A549 treated with CORT108297 at 1 μM for 4 hours (cell line): ENCODE measurements at places on chromosomes 16 and 17. TPM values are rescaled to one million over a fixed set of nuclear protein-coding genes. Genes with fewer than 3 reads are reported as not detected.

EPN3 gene
- 0.09 to 0.32 TPM (median 0.21 TPM) in 5 replicates for total RNA-seq

UNC13D gene
- total RNA-seq, result 4.5 to 5.2 TPM (median 5.0 TPM) in 5 replicates

TMEM114 gene
- total RNA-seq, result not detected in 5 replicates

EVI2B gene
- total RNA-seq, result 0.10 to 0.17 TPM (median 0.15 TPM) in 5 replicates

SCNN1B gene
- total RNA-seq, result 0.18 to 0.37 TPM (median 0.22 TPM) in 4 of 5 replicates, not detected in the other

TMEM204 gene
- total RNA-seq, result not detected in 5 replicates

PDF gene
- total RNA-seq, result 20.4 to 44.6 TPM (median 42.9 TPM) in 5 replicates

SLFN14 gene
- total RNA-seq, result not detected in 5 replicates

DBNDD1 gene
- total RNA-seq, result 47.3 to 65.3 TPM (median 63.9 TPM) in 5 replicates

PLLP gene
- 1.2 to 1.8 TPM (median 1.6 TPM) in 5 replicates for total RNA-seq

OR1D5 gene
- total RNA-seq, result not detected in 5 replicates

CRISPLD2 gene
- total RNA-seq, result 3.0 to 3.5 TPM (median 3.2 TPM) in 5 replicates

GJD3 gene
- 0.31 to 1.2 TPM (median 0.92 TPM) in 5 replicates for total RNA-seq

MRTFB gene
- total RNA-seq, result 8.6 to 14.1 TPM (median 12.3 TPM) in 5 replicates

PRDM7 gene
- total RNA-seq, result 0.04 TPM in 1 of 5 replicates, not detected in the others

CLEC18B gene
- 0.18 to 0.37 TPM (median 0.26 TPM) in 5 replicates for total RNA-seq

CD300H gene
- total RNA-seq, result 0.32 to 0.76 TPM (median 0.53 TPM) in 5 replicates

SLC9A5 gene
- 1.3 to 1.8 TPM (median 1.7 TPM) in 5 replicates for total RNA-seq

CACNG1 gene
- 0.08 to 0.25 TPM (median 0.14 TPM) in 4 of 5 replicates, not detected in the other for total RNA-seq

NLRC3 gene
- 0.01 to 0.05 TPM (median 0.02 TPM) in 4 of 5 replicates, not detected in the other for total RNA-seq

GJC1 gene
- 27.9 to 34.7 TPM (median 33.1 TPM) in 5 replicates for total RNA-seq

NPIPB6 gene
- total RNA-seq, result 1.7 to 3.0 TPM (median 2.0 TPM) in 5 replicates

KRTAP1-5 gene
- total RNA-seq, result not detected in 5 replicates

HBA2 gene
- 0.24 to 0.60 TPM (median 0.47 TPM) in 4 of 5 replicates, not detected in the other for total RNA-seq

CACNA1G gene
- 2.9 to 4.7 TPM (median 4.4 TPM) in 5 replicates for total RNA-seq

KREMEN2 gene
- total RNA-seq, result 0.74 to 2.4 TPM (median 2.2 TPM) in 5 replicates

ATAD5 gene
- total RNA-seq, result 3.8 to 4.8 TPM (median 4.4 TPM) in 5 replicates

AOC3 gene
- total RNA-seq, result 1.1 to 2.3 TPM (median 1.2 TPM) in 5 replicates

SYNGR3 gene
- 5.5 to 9.7 TPM (median 8.2 TPM) in 5 replicates for total RNA-seq

MBTPS1 gene
- total RNA-seq, result 41.7 to 49.1 TPM (median 45.3 TPM) in 5 replicates

GAST gene
- 0.21 to 0.34 TPM in 2 of 5 replicates, not detected in the others for total RNA-seq

CCL8 gene
- not detected in 5 replicates for total RNA-seq

RNF227 gene
- 1.2 to 1.9 TPM (median 1.5 TPM) in 5 replicates for total RNA-seq

MVD gene
- 20.3 to 24.6 TPM (median 23.8 TPM) in 5 replicates for total RNA-seq

SRL gene
- 0.01 to 0.06 TPM (median 0.02 TPM) in 4 of 5 replicates, not detected in the other for total RNA-seq

GNG13 gene
- total RNA-seq, result not detected in 5 replicates

CCL16 gene
- not detected in 5 replicates for total RNA-seq

HOXB8 gene
- 6.4 to 9.9 TPM (median 9.2 TPM) in 5 replicates for total RNA-seq

ZNF385C gene
- 0.09 to 0.29 TPM (median 0.23 TPM) in 5 replicates for total RNA-seq

OR4D1 gene
- total RNA-seq, result 0.02 TPM in 1 of 5 replicates, not detected in the others

NOD2 gene
- 0.11 TPM in 1 of 5 replicates, not detected in the others for total RNA-seq

SULT1A1 gene
- total RNA-seq, result 4.3 to 7.2 TPM (median 5.7 TPM) in 5 replicates

PLK1 gene
- total RNA-seq, result 150 to 186 TPM (median 167 TPM) in 5 replicates

KRT25 gene
- total RNA-seq, result not detected in 5 replicates

CASKIN1 gene
- total RNA-seq, result 0.32 to 0.66 TPM (median 0.56 TPM) in 5 replicates

STXBP4 gene
- total RNA-seq, result 3.5 to 8.1 TPM (median 4.8 TPM) in 5 replicates

CTRB2 gene
- 0.12 TPM in 1 of 5 replicates, not detected in the others for total RNA-seq

CCL13 gene
- total RNA-seq, result not detected in 5 replicates

HOXB7 gene
- total RNA-seq, result 32.6 to 36.9 TPM (median 33.6 TPM) in 5 replicates

RMI2 gene
- 25.0 to 36.6 TPM (median 33.5 TPM) in 5 replicates for total RNA-seq

DNAJC7 gene
- total RNA-seq, result 115 to 125 TPM (median 118 TPM) in 5 replicates

ATP6V0A1 gene
- 37.0 to 51.0 TPM (median 43.6 TPM) in 5 replicates for total RNA-seq

PPP4C gene
- 130 to 155 TPM (median 149 TPM) in 5 replicates for total RNA-seq
